NCI-H748 treated with DMSO at 0.1 percent for 48 hours (cell line): ENCODE measurements at places on chromosomes 2 and 18.

- DNase-seq: no peak
These were observed 3.6 kb upstream of the TFCP2L1 start for GRCh38 chr2:121288454-121289231.

DNA sequence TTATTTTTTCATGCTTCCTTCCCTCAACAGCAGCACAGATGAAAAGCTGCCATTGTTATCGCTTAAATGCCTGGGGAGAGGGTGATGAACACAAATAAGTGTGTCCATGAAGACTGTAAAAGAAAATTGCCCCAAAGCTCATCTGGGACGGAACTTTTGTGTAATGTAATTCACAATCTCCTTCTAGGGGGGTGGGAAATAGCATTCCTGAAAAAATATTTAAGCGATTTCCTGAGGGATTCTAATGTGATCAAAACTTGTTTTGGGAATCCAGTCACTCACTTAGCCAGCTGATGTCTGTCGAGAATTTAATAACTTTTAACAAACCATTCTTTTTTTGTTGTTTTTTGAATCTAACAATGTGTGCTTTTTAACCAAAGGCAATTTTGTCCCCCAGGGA lies 427.9 kb downstream of the PLCL1 start:
- DNase-seq: no peak

GRCh38 chr2:39138837-39139211 lies 18.0 kb upstream of the SOS1 start:
- DNase-seq: no peak

GRCh38 chr2:217030081-217030480 lies 170.2 kb upstream of the TNP1 start:
- no peak for DNase-seq

- DNase-seq: no peak
These were observed 177.8 kb downstream of the SLC39A10 start for GRCh38 chr2:195834836-195835235.

DNA sequence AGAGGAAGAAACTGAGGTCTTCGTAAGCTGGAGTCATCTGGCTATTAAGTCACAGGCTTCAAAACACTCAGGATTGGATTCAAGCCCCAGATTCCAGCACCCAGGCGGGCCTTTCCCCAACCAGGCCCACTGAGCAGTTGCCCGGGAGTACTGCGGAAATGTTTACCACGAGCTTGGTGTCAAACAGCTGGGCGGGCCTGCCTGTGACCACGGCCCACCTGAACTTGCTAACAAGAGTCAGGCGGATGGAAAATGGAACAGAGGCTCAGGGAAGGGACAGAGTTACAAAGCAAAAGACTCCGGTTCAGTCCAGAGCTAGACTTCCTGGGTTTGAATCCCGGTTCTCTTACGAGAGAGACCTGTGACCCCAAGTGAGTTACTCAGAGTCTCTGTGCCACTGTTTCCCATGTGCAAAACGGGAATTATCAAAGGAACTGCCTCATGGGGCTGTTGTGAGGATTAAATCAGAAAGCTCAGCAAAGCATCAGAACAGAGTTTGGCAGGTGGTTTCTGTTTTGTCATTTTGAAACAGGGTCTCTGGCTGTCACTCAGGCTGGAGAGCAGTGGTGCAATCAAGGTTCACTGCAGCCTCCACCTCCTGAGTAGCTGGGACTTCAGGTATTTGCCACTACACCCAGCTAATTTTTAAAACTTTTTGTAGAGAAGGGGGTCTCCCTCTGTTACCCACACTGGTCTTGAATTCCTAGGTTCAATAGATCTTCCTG lies 49.0 kb upstream of the TFCP2L1 start:
- DNase-seq: no peak

GRCh38 chr2:30866974-30867373 lies 59.7 kb upstream of the CAPN13 start:
- no peak for DNase-seq

DNA sequence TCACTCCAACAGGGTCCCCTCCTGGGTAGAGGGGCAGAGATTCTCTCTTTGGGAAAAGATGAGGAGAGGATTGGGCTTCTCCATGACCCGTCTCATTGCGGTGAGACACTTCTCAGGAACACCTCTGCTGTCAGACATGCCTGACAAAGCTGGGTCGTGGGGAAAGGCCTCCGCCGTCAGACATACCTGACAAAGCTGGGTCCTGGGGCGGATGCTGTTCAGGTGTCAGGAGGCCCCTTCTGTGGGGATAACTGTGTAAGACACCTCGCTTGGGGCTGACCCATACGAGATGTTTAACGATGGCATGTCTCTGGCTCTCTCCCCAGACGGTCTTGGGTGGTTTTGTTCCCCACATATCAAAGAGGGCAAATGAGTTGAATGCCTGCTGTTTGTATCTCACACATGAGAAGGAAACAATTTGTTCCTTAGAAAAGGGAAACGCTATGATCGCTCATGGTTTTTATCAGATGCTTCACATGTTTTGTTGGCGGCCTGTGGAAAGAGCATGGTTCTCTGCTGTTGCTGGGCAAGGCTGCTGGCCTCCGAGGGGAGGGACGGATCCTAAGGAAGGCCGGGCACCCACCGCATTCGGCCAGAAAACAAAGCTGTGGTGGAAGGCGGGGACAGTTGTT lies 40.8 kb upstream of the PXDN start:
- DNase-seq: no peak

DNA sequence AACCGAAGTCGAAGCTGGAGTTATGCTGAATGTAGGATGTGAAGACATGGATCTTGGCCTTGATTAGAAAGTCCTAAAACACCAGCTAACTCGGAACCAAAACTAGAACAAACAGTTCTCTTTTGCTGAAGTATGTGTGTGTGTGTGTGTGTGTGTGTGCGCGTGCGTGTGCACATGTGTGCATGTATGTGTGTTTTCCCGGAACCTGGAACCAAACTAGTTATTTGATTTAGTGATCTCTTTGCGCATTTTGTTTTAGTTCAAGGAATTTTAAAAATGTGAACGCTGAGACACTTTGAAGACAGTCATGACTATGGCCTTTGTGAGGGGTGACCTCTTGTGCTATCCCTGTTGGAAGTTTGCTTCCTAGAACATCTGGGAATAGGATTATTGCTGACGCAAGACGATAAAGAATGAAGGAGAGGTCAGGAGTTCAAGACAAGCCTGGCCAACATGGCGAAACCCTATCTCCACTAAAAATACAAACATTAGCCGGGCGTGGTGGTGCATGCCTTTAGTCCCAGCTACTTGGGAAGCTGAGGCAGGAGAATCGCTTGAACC lies 23.8 kb downstream of the FHL2 start:
- DNase-seq: no peak

GRCh38 chr2:214311031-214311533 lies 99.8 kb upstream of the VWC2L start:
- DNase-seq: no peak

- no peak for DNase-seq
These were observed 565.7 kb downstream of the SLC4A3 start for GRCh38 chr2:220192994-220193753.

DNA sequence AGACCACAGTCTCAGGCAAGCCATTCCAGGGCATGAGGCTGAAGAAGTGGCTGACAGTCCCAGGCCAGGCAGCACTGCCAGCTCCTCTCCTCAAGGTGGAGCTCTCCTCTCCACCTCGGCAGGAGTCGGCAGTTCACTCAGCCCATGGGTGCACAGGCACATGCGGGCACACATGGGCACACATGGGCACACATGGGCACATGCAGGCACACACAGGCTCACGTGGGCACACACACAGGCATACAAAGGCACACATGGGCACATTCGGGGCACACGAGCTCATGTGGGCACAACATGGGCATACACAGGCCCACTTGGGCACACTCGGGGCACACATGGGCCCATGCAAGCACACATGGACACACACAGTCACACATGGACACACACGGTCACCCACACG lies 65.3 kb upstream of the TAF1B start:
- no peak for DNase-seq

GRCh38 chr2:100043891-100044255 lies 98.5 kb downstream of the AFF3 start:
- no peak for DNase-seq

GRCh38 chr18:22604390-22604985 lies 186.8 kb upstream of the CTAGE1 start:
- DNase-seq: no peak

- no peak for DNase-seq
These were observed 82.8 kb downstream of the TEX51 start for GRCh38 chr2:126981476-126981875.
